ENCODE measurements at places on chromosomes 5 and 9. TPM values are rescaled to one million over a fixed set of nuclear protein-coding genes. Genes with fewer than 3 reads are reported as not detected.

DNA sequence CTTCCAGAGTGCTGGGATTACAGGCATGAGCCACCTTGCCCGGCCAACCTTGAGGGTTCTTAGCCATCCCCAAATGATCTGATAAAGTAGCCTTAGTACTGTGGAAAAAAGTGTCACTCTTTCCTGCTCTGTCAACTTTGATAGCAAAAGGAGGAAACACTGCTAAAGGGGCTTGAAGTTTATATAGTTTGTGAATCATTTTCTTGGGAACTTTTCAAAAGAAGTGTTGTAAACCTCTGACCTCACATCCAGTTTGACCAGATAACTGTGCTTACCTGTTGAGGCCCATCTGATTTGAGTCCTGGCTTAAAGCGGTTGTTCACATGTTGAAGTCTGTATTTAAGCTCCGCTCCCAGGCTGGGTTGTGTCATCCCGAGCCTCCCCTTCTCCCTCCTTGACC, 303.3 kb downstream of the DOCK8 start:
- no peaks in the 10 kb centered on the region for H3K36me3 ChIP-seq
- no peak for DNase-seq
- no peak overlapping the region for H3K27ac ChIP-seq
- H3K4me3 ChIP-seq, result no peak overlapping the region

Gene PCDHA9
- total RNA-seq, result 0.25 TPM

- no peak overlapping the region for H3K4me3 ChIP-seq
- H3K27ac ChIP-seq, result no peak overlapping the region
- no peaks in the 10 kb centered on the region for H3K4me1 ChIP-seq
- H3K36me3 ChIP-seq, result no peaks in the 10 kb centered on the region
- DNase-seq, result no peak
- H3K27me3 ChIP-seq, result no peaks in the 10 kb centered on the region
Observed at GRCh38 chr5:78075301-78075700, 219.2 kb downstream of the AP3B1 start.

Gene F2RL1
- 6.6 TPM for total RNA-seq

DNA sequence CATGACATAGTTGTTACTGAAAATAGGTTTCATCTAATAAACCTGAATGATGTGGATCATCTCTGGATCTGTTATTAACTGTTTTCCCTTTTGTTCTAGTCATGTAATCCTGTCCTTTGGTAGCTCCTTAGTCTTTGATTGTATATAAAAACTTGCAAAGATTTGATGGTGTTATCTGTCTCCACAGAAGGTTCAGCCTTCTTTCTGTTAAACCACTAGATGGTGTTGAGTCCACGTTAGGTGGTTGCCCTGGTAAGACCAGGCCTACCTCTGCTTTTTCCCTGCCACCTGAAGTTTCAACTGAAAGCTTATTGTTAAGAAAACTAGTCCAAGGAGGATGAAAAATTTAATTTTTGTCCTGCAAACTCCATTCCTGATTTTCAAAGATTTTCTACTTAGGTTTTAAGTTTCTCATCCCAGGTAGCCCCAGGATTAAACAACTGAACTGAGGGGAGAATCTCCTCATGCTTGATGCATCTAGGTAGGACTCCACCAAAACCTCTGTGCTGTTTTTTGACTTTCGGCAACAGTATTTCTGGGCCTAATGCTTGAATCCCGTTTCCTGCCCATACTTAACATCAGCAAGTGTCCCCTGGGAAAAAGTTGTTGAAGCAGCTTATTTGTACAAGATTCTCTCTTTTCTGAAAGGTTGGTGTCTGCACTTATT, 68.5 kb downstream of the RICTOR start:
- peaks cover 3% of the 10 kb centered on the region for H3K36me3 ChIP-seq
- no peaks in the 10 kb centered on the region for H3K4me1 ChIP-seq
- no peak overlapping the region for H3K4me3 ChIP-seq
- no peak overlapping the region for H3K27ac ChIP-seq
- no peaks in the 10 kb centered on the region for H3K27me3 ChIP-seq

Gene TEX48
- not detected for total RNA-seq

Gene SPATA31D4
- total RNA-seq, result not detected

DNA sequence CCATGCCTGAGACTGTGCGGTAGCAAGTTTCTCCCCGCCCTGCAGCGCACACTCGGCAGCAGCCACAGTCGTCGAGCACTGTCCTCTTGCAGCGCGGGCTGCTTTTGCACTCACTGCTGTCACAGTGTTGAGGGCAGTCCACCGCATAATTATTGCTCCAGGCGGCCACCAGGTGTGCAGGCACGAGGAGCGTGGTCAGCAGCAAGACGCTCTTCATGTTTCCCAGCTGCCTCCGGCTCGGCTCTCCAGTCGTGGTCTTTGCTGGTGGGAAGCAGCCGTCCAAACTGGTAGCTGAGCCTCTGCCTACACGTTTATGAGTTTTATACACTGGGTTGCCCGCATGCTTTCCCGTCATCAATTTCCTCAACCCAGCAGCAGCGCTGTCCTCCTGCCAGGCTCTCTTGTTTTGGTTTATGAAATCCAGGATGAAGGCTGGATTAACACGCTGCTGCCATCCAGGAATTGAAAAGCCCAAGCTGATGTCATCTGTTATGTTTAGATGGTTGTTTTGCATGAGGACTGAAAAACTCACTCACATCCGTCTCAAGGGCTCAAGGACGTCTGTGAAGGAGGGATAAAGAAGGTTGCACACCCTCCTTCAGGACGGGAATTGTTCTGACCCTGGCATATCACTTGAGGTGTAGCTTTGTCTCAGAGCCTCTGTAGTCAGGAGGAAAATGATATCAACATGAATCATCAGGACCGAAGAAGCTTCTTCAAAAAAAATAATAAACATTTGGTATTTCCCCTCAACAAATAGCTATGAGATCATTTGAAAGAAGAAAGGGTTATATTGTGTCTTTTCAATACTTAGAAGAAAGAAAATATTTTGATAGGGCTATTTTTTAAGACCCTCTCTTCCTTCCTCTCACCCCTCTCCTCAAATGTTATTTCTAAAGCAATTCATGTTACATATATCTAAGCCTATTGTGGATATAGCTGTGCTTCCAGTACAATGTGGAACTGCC, at the start of gene ESM1:
ESM1 (minus strand) TSS at position 293 of the 968 bp plus-strand sequence; CDS start at position 217, 76 bp downstream.
- DNase-seq, result no peak
- no peak within 1 kb of the TSS for H3K27ac ChIP-seq
- no peak within 1 kb of the TSS for H3K4me3 ChIP-seq
- no peaks in the 10 kb centered on the region for H3K36me3 ChIP-seq
- H3K27me3 ChIP-seq, result no peaks in the 10 kb centered on the region
